Lower lobe of right lung (tissue), 2 donors: ENCODE measurements at places on chromosomes 1 and 21. TPM values are rescaled to one million over a fixed set of nuclear protein-coding genes. Genes with fewer than 3 reads are reported as not detected.

DNA sequence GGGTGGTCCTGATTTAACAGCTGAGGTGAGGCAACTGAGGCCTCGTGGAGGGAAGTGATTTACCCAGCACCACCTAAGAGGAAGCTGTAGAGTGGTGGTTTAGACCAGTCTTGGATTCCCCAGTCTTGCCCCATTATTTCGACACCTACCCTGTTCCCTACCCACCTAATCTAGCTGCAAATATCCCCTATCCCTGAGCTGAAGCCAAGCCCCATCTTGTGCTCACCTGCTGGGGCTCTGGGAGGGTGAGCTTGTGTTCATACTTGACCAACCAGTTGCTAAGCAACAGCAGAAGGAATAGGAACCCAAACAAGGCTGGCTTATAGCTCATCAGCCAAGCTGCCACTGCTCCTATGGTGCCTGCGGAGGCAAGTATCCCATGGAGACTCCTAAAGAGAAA lies 2.0 kb downstream of the TEX46 start:
- DNase-seq: no peak

GRCh38 chr1:159266832-159267231 lies 35.3 kb upstream of the FCER1A start:
- DNase-seq: no peak

The RCSD1 gene
- 20.7 TPM for total RNA-seq

- DNase-seq: no peak
Observed at GRCh38 chr1:29542548-29542947, 306.2 kb downstream of the PTPRU start.

DNA sequence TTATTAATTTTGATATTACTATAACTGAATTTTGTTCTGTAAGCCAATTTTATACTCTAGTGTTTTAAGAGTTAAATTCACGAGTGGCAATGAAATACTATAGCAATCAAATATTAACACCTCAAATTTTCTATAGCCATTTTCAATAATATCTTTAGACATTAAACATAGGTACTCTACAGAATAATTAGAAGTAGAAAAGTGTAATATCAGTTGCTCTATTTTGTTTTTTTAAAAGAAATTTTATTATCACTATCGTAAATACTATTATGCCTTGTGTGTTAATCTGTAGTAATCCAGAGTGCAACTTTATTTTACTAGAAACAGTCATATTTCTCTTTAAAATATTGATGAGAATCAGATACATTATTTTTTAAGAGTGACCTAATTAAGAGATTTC lies 691.2 kb downstream of the USP25 start:
- DNase-seq: no peak

DNA sequence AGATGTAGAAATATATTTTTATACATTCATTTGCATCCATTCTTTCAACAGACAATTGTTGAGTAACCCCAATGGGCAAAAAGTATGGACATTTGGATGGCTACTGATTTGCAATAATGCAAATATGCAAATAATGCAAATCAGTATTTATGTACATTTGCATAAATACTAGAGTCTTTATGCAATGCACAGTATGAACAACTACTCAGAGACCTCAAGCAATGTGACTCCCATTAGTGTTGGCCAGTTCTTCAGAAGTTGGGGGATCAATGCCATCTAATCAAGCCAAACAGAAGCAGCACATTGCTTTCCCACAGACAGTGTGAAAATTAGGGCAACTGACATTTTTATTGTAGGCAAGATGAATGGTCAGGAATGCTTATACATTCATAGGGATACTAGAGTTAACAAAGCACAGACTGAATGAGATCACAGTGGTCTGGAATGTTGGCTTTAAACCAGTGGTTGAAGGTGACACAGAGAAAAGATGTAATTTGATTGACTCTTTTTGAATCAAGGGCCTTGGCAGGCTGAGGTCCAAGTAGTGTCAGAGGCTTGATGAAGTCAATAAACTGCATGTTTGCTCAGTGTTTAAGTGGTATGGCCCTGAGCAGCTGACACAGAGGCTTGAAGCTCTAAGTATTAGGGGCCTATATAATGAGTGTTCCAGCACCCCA lies 256.6 kb downstream of the CTH start:
- no peak for DNase-seq

GRCh38 chr1:176795929-176796328 lies 333.0 kb downstream of the PAPPA2 start:
- no peak for DNase-seq
